NCI-H524 treated with DMSO at 0.1 percent for 48 hours (cell line): ENCODE measurements at places on chromosomes 13 and 19.
A peak's percentile ranks its signal among the peaks of the same experiment; 100 is the strongest.

GRCh38 chr13:60226507-60226906 is 62.8 kb upstream of the DIAPH3 start:
- DNase-seq: peak; percentile 39

GRCh38 chr19:49590971-49591730 is at the start of gene PRR12:
Gene PRR12, plus strand, starts transcription at chr19:49591182. Its CDS starts 473 bp downstream, at chr19:49591655.
- DNase-seq: peak; percentile 29

GRCh38 chr13:35179494-35179893 is 237.4 kb downstream of the NBEA start:
- no peak for DNase-seq

GRCh38 chr19:1098177-1099051 is 3.2 kb upstream of the POLR2E start:
- DNase-seq: no peak

DNA sequence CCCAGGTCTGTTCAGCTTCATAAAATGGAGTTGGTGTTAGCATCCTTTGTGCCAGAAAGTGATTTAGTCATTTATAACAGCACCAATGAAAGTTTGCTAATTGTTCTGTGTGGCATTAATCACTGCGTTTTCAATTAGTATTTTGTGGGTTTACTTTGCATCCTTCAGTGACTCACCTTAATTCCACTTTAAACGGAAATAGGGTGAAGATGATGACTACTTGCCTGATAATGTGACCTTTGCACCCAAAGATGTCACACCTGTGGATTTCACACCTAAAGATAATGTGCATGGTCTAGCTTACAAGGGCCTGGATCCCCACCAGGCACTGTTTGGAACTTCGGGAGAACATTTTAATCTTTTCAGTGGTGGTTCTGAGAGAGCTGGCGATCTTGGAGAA is 15.0 kb downstream of the GPATCH1 start:
- no peak for DNase-seq

- DNase-seq: no peak
These were observed 176.1 kb downstream of the TM9SF2 start for GRCh38 chr13:99677116-99677951.

DNA sequence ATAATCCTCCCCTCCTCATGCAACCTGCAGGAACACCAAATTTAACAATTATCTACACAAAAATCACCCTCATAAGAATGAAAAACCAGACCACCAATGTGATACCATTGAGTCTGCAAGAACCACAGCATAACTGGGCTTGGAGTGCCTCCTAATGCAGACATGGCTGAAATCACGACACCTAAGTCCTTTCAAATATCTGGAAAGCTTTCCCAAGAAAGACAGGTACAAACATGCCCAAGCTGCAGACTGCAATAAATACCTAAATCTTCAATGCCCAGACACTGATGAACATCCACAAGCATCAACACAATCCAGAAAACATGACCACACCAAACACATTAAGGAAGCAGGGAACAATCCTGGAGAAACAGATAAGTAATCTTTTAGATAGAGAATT is 417.1 kb downstream of the LMO7 start:
- DNase-seq: no peak

GRCh38 chr19:7687177-7687576 is 6.5 kb downstream of the TRAPPC5 start:
- DNase-seq: no peak

DNA sequence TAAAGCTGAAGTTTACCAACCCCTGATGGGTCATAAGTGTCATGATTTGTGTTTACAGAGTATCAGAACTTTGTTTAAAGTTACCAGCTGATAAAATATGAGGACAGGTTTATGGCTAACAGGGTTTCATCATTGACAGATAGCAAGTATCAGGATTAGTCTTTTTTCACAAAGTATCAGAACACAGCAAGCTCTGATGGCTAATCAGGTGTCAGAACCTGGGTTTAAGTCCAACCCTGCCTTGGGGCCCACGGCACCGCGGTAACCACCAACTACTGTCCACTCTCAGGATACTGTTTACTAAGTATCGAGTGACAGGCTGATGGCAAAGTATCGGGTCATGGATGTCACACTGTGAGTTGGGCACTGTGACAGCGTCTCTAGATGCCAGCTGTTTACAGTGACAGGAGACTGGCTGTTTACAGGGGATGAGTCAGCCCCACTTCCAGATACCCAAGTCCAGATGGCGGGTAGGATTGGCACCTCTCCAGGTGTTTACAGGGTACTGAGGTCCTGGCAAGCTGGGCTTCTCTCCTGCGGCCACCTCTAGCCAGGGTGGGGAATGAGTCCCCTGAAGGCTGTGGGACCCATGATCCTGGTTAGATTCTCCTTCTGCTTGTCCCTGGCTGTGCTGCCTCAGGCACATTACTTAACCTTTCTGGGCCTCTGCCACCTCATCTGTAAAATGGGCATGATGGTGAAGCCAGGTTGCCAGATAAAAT is 21.8 kb downstream of the ARRDC2 start:
- peak; percentile 73 for DNase-seq

DNA sequence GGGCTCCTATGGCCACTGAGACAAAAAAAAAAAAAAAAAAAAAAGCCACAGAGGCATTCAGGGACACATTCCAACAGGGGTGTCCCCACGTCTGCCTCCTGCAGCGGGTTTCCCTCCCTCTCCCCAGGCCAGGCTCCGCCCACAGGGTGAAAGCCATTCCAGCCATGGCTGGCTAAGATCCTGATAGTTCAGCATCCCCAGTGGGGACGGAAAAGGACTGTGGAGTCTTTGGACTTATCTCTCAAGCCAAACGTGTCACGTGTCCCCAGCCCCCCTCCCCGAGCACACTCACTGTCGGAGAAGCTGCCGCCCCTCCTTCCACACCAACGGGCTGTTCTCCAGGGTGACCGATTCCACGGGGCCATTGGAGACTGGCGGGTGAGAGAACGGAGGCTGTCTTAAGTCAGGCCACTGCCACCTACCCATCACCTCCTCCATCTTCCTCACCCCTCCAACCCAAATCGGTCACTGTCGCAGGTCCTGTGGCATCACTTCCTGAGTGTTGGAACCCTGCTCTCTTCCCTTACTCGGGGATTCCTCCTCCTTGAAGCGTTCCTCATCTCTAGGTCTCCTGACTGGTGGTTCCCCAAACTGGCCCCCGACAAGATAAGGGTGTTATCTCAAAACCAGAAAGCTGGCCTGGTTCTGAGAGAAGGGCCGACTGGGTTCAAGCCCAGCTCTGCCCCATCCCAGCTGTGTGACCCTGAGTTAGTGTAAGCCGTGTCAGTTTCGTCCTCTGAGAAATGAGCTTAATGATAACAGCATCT is 9.1 kb upstream of the FKRP start:
- DNase-seq: no peak

GRCh38 chr19:31171936-31172335 is 177.3 kb downstream of the TSHZ3 start:
- no peak for DNase-seq
